T-cell (primary cell): ENCODE measurements at places on chromosomes 13 and 19. TPM values are rescaled to one million over a fixed set of nuclear protein-coding genes. Genes with fewer than 3 reads are reported as not detected.

SYNGR4 gene
- not detected for total RNA-seq

DENND1C gene
- 111 TPM for total RNA-seq

TMEM238 gene
- total RNA-seq = 23.2 TPM

GRCh38 chr19:14559916-14560775 is 11.7 kb downstream of the NDUFB7 start:
- no peaks in the 10 kb centered on the region for H3K27me3 ChIP-seq
- no peak overlapping the region for H3K4me3 ChIP-seq
- peaks cover 2% of the 10 kb centered on the region for H3K4me1 ChIP-seq
- no peak for DNase-seq

DNA sequence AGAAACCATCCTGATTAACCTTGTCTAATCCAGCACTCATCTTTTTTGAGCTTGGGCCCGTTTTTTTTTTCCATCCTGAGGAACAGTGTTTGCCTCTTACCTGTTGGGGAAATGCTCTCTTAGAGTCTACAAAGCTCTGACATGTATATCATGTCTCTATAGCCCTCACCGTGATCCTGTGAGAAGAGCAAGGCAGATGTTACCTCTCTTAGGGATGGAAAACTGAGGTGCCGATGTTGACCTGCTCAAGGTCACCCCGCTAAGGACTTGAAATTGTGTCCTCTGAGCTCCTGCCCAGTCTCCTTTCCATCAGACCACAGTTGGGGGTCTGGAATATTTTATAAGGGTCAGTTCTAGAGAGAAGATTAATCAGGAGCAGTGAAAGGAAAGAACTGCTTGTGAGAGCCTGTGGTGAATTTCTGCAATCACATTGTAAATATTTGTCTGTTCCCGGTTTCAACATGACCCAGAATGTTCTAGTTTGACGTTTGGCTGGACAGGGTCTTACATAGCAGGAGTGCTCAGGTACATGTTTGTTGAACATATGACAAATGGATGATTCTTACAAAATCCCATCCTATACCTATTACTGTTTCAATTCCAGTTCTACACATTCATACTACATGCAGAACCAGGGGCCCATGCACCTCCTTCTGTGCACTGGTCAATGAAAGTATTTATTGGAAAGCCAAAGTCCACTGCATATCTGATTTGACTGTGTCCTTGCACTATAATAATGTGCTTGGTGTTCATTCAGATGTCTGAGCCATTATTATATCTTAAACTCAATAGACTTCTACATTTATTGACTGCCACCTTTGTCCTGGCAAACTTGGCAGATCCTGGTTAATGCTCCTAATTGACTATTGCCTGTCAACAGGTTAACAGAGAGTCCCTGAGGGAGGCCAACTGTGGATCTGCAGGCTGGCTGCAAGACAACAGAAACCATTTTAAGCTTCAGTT is 12.1 kb downstream of the SLC25A15 start:
- H3K4me1 ChIP-seq = peaks cover 6% of the 10 kb centered on the region
- H3K27ac ChIP-seq = no peak overlapping the region
- H3K36me3 ChIP-seq = peaks cover 51% of the 10 kb centered on the region
- DNase-seq = no peak

KISS1R gene
- 2.8 TPM for total RNA-seq

- no peaks in the 10 kb centered on the region for H3K27me3 ChIP-seq
- no peak overlapping the region for H3K4me3 ChIP-seq
- no peaks in the 10 kb centered on the region for H3K36me3 ChIP-seq
- H3K27ac ChIP-seq = no peak overlapping the region
Observed at GRCh38 chr13:46846726-46847125, 49.8 kb upstream of the ESD start.

OR7G2 gene
- not detected for total RNA-seq

DNA sequence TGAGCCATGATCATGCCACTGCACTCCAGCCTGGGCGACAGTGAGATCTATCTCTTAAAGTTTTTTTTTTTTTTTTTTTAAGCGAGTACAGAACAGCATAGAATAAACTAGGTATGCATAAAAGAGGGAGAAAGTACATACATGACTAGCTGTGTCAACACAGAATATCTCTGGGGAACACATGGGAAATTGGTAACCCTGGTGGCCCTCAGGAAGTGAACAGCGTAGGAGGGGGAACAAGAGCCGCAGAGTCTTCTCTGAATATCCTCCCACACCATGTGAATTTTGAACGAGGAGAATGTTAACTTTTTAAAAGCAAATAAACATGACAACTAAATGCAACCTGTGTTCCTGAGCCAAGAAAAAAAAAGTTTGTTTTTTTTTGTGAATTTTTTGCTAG is 15.2 kb downstream of the PHLDB3 start:
- H3K4me1 ChIP-seq = no peaks in the 10 kb centered on the region
- DNase-seq = no peak
- no peaks in the 10 kb centered on the region for H3K27me3 ChIP-seq
- no peak overlapping the region for H3K27ac ChIP-seq
- no peak overlapping the region for H3K4me3 ChIP-seq
- H3K36me3 ChIP-seq = no peaks in the 10 kb centered on the region

GRCh38 chr19:29587518-29587986 is 18.5 kb upstream of the POP4 start:
- H3K27ac ChIP-seq = peak overlapping the region; percentile 65
- DNase-seq = peak; percentile 61
- no peaks in the 10 kb centered on the region for H3K36me3 ChIP-seq
- peaks cover 17% of the 10 kb centered on the region for H3K27me3 ChIP-seq
- H3K4me3 ChIP-seq = no peak overlapping the region
- no peaks in the 10 kb centered on the region for H3K4me1 ChIP-seq

GRCh38 chr19:17406887-17407196 is 1.4 kb upstream of the BST2 start:
- peak overlapping the region; percentile 67 for H3K4me3 ChIP-seq
- no peak for DNase-seq
- peaks cover 12% of the 10 kb centered on the region for H3K4me1 ChIP-seq
- no peaks in the 10 kb centered on the region for H3K36me3 ChIP-seq
- H3K27ac ChIP-seq = peak overlapping the region; percentile 81

OVOL3 gene
- total RNA-seq = not detected

DNA sequence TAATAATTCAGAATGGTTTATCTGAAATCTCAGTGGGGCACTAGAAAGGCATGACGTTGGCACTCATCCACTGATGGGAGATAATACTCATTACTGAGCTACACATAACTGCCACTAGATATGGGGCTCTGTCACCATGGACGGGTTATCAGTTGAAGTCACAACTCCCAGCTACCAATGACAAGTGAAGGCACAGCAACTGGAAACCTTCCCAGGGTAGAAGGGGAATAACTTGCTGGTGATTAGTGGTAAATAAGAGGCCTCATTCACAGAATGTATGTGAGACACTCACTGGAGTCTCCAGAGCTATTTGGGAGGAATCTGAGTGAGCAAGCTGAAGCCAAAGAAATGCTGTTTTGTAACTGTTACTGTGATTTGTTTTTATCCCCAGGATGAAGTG is 249.6 kb downstream of the ENOX1 start:
- no peaks in the 10 kb centered on the region for H3K27me3 ChIP-seq
- DNase-seq = no peak
- H3K4me3 ChIP-seq = no peak overlapping the region
- no peaks in the 10 kb centered on the region for H3K36me3 ChIP-seq
- H3K4me1 ChIP-seq = no peaks in the 10 kb centered on the region
- no peak overlapping the region for H3K27ac ChIP-seq

RFPL4AL1 gene
- not detected for total RNA-seq

- DNase-seq = no peak
- no peaks in the 10 kb centered on the region for H3K36me3 ChIP-seq
- no peak overlapping the region for H3K4me3 ChIP-seq
- no peak overlapping the region for H3K27ac ChIP-seq
- no peaks in the 10 kb centered on the region for H3K27me3 ChIP-seq
Observed at GRCh38 chr13:20404488-20405222, 121.0 kb downstream of the CRYL1 start.

LILRB3 gene
- 0.90 TPM for total RNA-seq

DNA sequence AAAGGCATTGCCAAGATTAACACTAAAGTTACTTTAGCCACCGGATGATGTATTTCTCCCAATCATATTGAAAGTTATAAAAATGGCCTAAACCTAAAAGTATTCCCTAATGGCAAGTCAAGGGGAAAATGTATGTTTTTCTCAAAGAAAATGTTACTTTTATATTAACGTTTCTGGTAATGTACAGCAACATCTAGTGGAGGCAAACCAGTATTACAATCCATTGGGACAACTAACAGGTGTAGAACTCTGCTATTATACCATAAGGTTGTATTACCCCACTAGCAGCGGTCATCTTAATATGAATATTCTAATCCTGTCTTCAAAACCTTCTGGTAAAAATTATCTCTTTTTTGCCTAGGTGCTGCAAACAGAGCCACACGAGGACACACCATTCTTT is 69.2 kb downstream of the ZNF100 start:
- no peaks in the 10 kb centered on the region for H3K36me3 ChIP-seq
- H3K27ac ChIP-seq = no peak overlapping the region
- no peak overlapping the region for H3K4me3 ChIP-seq
- DNase-seq = no peak
- H3K4me1 ChIP-seq = no peaks in the 10 kb centered on the region
- H3K27me3 ChIP-seq = no peaks in the 10 kb centered on the region

COL4A2 gene
- not detected for total RNA-seq

DNA sequence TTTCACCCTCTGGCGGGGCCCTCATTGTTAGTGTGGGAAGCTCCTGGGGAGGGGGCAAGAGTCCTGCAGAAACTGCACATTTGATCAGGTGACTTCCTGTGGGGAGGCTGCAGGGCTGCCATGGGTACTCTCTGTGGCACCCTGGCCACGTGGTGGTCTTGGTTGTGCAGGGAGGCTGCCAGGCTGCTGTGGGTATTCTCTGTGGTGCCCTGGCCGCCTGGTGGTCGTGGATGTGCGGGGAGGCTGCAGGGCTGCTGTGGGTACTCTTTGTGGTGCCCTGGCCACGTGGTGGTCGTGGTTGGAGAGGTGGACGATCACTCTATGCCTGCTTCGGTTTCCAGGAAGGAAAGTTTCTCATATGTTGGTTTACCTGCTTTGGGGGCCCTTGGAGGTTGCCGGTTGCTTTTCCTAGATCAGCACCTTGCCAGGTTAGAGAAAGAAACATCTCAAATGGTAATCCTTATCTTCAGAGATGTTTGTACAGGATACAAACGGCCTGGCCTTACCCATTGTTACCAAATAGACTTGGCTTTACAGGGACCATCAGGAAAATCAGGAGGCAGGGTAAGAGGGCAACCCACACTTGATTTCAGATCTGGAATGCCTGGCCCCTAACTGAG is 22.9 kb downstream of the TEX29 start:
- no peak overlapping the region for H3K27ac ChIP-seq
- DNase-seq = no peak
- no peaks in the 10 kb centered on the region for H3K27me3 ChIP-seq
- no peak overlapping the region for H3K4me3 ChIP-seq
- no peaks in the 10 kb centered on the region for H3K36me3 ChIP-seq
- no peaks in the 10 kb centered on the region for H3K4me1 ChIP-seq

DNA sequence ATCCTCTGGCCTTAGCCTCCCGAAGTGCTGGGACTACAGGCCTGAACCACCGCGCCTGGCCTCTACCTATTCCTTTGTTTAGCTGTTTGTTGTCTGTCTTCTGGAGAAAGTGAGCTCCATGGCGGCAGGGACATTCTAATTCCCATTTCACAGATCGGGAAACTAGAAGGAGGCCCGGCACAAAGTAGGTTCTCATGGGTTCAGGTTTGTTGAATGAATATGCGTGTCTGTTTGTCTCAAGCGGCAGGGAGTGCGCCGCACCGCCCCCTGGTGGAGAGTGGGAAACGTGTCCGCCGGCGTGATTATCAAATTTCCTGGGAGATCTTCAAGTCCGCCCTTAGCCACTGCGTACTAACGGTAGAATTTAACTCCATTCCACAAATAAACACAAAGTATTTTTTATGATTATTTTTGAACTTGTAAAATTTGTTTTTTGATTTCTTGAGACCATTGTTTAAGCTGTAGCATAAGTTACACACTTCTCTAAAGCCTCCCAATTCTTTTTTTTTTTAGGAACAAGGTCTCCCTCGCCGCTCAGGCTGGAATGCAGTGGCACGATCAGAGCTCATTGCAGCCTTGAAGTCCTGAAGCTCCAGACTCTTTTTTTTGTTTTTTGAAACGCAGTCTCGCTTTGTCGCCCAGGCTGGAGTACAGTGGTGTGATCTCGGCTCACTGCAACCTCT is 8.9 kb upstream of the CCDC9 start:
- no peaks in the 10 kb centered on the region for H3K27me3 ChIP-seq
- H3K4me3 ChIP-seq = no peak overlapping the region
- H3K27ac ChIP-seq = no peak overlapping the region

MAMSTR gene
- 1.6 TPM for total RNA-seq

DNA sequence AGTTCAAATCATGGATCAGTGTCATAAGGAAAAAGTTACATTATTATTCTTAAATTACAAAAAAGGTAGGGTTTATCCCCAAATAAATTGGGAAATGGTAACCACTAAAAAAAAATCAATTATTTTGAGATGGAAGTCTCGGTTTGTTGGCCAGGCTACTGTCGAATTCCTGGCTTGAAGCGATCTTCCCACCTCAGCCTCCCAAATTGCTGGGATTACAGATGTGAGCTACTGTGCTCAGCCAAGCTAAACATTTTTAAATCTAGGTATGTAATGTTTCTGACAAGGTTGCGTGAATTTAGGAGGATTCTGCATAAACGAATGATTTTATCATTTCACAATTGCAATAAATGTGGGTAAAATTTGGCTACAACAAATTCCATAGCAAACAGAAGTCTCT is 2.0 kb downstream of the NAA16 start:
- no peak for DNase-seq
- H3K27ac ChIP-seq = no peak overlapping the region
- H3K4me3 ChIP-seq = peak overlapping the region; percentile 64
